ENCODE measurements at places on chromosomes 7 and 10.

DNA sequence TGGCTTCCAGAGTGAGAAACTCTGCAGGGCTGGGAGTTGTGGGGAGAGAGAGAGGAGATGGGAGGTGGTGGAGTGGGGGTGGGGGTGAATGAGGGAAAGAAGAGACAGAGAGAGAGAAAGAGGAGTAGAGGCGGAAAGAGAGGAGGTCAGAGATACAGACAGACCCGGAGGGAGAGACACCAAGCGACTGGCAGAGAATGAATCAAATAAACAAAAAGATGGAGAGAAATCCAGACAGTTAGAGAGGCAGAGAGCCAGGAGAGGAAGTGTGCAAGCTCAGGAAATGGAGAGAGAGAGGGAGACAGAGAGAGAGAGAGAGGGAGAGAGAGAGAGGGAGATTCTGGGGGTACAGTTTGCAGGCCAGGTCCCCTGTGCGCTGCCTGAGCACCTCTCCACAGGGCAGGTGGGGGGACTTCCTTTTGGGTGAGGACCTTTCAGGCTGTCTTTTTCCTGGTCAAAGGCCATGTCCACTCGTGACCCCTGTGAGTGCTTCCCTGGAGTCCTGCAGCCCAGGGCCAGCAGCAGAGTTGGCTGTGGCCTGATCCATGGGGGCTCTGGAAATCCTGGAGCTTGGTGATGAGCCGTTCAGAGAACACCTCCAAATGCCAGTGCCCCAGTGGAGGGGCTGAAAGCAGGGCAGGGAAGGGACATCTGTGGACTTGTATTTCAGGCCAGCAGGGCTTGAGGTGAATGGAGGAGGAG, 25.0 kb upstream of the PCBD1 start:
- DNase-seq: no peak

- no peak for DNase-seq
These were observed 362.9 kb downstream of the KIF20B start for GRCh38 chr10:90064295-90064694.

- DNase-seq: peak; percentile 72
These were observed 70.5 kb upstream of the COL13A1 start for GRCh38 chr10:69731184-69731583.

GRCh38 chr7:104848138-104848990, 165.6 kb upstream of the KMT2E start:
- DNase-seq: peak; percentile 75

- DNase-seq: peak; percentile 76
These were observed 10.9 kb downstream of the SEC31B start for GRCh38 chr10:100508691-100509150.

DNA sequence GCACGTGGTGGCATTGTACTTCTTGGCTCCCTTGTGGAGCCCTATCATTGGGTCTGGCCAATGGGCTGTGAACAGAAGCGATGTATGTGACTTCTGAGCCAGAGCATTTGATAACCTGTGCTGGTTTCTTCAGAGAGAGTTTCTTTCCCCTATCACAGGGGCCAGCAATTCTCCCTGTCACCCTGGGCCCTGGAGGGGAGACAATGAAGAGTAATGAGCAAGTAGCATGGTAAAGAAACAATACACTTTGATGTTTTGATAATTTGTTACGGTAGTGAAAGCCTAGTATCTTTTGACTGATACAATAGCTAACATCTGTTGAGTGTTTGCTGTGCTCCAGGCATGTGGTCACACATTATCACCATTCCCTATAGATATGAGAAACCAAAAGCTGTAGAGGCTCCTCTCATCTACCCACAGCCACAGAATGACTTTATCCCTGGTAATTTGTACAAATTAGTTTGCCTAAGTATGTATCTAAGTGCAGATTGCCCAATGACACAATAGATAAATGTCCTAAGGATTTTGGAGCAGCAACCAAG, 113.4 kb upstream of the SVIL start:
- no peak for DNase-seq

DNA sequence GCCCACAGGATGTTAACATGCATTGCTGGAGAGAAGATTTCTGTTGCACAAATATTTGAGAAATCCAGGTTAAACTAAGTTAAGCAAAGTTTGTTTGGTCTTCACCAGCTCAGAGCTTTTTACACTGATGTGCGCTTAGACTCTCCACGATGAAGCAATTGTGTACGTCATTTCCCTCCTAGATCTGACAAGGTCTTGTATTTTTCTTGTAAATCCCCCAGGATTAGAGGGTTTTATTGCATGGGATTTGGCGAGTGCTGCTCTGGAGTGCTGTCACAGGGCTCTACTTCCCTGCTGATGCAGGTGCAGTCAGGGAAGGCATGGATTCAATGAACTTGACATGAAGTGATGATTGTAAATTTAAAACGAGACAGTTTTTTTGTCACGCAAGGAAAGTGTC, 173.3 kb downstream of the PDE1C start:
- DNase-seq: no peak

DNA sequence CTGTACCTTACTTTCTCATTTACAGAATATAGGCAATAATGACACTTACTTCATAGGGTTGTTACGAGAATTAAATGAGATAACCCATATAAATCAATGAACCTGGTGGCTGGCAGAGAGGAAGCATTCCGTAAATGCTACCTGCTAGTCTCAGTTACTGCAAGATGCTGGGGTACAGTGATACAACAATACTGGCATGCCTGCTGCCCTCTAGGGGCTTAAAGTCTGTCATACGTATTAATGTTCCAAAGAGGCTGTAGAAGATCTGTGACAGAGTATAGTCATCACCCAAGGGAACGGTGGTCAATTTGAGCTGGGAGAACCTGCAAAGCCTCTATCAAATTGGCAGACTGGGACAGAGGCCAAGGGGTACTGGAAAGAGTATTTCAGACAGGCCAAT, 421.5 kb downstream of the GPAM start:
- no peak for DNase-seq
